ENCODE measurements at places on chromosomes 12 and 14.

- DNase-seq, result no peak
These were observed 17.4 kb downstream of the TAMALIN start for GRCh38 chr12:52023976-52024688.

DNA sequence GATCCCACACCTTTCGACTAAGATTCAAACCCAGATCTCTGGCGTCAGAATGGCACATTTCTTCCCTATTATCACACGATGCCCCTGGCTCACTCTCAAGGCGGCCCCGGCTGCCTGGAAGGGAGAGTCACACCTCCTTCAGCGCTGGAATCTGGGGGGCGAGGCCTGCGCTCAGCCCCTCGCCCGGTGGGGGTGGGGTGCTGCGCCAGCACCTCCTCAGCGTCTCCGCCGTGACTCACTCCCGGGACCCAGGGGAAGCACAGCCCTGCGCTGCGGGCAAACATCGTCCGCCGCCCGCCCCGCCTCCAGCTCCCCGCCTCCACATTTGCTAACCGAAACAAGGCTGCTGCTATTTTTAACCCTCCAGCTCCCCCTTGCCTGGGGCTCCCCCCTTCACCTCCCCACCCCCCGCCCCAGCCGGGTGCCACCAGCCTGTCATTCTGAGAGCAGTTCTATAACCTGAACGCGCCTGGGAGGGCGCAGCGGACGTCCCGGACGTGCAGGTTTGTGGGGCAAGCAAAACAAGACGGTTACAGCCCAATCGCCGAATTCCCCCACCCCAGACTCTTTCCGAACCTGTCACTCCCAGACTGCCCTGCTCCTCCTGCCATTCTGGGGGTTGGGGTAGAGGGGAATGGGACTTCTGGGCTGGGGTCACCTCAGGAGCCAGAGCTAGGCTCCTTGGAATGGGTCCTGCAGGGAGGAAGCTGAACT, 6.7 kb downstream of the HDAC7 start:
- peak; percentile 83 for DNase-seq

- DNase-seq, result no peak
These were observed 935 bp downstream of the TBC1D30 start for GRCh38 chr12:64825143-64826021.

DNA sequence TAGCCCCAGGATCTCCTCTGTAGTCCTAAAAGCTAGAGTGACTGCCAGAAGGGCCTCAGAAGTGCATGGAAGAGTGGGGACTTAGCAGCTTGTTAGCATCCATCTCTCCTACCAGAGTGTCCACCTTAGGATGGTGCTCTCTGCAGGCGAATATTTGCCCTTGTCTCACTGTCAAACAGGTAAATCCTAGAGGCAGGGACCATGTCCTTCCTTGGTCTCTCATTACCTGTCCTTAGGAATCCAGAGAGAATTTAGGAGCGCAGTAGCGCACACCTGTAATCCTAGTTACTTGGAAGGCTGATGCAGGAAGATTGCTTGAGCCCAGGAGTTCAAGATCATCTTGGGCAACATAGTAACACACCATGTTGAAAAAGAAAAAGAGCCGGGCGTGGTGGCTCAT, 21.4 kb downstream of the AGAP2 start:
- DNase-seq, result no peak

- no peak for DNase-seq
These were observed 38.1 kb upstream of the PIWIL1 start for GRCh38 chr12:130299574-130299973.

DNA sequence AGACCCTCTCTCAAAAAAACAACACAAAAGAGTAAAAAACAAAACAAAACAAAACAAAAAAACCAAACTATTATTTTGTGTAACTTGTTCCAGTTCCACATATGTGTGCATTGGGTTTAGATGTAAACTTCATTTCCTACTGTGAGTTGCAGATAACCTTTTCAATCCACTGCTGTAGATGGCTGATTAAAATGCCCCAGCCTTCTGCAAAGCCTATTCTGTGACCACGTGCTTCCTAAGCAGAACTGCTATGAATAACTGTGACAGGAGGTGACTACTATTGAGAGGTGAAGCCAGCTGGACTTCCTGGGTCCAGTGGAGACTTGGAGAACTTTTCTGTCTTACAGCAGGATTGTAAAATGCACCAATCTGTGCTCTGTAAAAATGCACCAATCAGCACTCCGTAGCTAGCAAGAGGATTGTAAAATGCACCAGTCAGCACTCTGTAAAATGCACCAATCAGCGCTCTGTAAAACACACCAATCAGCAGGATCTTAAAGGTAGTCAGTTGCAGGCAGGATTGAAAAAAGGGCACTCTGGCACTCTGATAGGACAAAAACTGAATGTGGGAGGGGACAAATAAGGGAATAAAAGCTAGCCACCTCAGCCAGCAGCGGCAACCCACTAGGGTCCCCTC, 10.3 kb upstream of the ELK3 start:
- DNase-seq, result no peak

DNA sequence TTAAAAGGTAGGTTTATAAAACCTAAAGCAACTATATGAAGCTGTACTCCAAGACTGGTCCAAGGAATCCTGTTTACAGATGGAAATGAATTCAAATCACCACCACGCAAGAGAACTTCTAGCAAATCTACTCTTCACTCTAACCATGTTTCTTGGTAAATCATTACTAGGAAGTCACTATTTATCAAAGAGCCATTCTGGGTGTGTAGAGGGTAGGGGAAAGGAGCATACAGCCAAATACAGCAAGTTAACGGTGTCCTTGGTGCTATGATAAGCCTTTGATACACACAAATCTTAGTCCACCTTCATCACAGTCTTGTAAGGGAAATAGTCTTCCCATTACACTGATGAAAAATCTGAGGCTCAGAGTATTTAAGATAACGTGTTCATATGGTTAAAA, 16.8 kb downstream of the NIN start:
- no peak for DNase-seq

DNA sequence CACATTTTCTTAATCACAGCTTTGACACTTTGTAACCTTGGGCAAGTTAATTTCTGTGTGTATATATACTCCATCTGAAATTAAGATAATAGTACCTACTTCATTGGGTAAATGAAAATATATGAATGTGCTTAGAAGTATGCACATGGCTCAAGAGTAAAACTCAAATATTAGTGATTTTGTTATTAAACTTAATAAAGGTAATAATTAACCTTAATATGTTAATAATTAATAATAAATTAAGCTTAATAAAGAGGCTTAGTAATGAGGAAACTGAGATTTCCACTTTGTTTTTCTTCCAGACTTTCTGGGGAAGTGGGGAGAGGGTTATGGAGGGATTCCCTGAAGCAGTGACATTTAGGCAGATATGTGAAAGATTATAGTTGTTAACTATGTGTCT, 19.8 kb downstream of the USP15 start:
- no peak for DNase-seq

DNA sequence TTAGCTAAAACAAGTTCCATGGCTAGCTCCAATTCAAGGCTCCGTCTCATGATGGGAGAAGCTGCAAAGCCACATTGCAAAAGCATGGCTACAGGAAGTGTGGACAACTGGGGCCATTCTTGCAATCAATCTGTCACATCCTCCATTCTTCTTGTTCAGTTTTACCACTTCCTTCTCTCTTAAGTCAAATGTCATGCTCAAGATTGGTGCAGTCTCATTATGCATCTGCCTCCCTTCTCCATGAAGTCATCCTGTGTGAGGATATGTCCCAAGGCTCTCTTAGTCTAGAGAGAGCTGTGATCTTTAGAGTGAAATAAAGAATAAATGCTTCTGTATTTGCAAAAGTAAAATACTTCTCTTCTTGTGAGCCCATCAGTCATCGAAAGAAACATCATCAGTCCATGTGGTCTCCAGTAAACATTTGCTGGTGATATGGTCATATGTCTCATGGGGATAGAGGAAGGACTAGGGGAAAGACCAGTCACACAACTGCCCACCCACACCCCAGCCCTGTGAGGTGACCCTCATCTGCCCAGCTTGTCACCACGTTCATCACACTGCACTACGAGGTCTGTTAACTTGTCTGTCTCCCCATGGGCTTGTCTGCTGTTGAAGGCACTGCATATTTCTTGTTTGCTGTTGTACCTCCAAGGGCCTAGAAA, 303.0 kb downstream of the NUAK1 start:
- no peak for DNase-seq

GRCh38 chr12:111759991-111760390, 6.7 kb upstream of the ALDH2 start:
- no peak for DNase-seq

DNA sequence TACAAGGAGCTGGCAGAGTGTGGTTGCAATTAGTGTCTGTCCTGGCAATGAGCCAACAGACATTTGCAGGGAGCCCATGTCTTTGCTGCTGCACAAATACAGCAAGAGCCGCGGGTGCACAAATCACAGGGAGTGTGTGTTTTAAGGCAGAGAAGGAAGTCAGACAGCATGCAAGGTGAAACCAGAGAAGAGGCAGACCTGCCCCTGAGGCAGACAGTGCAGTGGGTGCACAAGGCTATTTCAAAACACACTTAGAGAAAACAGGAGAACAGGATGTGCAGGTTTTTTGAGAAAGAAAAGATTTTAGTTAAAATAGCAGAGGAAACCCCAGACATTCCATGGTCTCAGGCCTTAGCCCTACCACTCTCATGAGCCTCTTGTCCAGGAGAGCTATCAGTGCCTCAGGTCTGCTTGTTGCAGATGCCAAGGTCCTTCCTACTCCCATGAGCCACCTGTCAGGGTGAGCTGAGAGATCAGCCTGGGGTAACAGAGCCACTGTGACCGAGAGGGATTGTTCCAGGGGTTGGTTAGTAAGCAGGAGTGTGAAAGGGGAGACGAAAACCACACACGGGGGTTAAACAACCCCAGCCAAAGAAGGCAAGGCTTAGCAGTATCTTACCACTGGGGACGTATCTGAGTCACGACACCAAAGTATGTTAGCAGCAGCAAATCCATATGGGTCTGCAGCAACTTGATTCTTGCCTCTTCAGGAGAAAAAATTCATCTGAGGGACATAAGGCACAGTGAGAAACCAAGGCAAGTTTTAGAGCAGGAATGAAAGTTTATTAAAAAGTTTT, 78.1 kb downstream of the C14orf132 start:
- DNase-seq, result no peak

- peak; percentile 54 for DNase-seq
These were observed 682 bp downstream of the KIAA0586 start for GRCh38 chr14:58428118-58428683.

DNA sequence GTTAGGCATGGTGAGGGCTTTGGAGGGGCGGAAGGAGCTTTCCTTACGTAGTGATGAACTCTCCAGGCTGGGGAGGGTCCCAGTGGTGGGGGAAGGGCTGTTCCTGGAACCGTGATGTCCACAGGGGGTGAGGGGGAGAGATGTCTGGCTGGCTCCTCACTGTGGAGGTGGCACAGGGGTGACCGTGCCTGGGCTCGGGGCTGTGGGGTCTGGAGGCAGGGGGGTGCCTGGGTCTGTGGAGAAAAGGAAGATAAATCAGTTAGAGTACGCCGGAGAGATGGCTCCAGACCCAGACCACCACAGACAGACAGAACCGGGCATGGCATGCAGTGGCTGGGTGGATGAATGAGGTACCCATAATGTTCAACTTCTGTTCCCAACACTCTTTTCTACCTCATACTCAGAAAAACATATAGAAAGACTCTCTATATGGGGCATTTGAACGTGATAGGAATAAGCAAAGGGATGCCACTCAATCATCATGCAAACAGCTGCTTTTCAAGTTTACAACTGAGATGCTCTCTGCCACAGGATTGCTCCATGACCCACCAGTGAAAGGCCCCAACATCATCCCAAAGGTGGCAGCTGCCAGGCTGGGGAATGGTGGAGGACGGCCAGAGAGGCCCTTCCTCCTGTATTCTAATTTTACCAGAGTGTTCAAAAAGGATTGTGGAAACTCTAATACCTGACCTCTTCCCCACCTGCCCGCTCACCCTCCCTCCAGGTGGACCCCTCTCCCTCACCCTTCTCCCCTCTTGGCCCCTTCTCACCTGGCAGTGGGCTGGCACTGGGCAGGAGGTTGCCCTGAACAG, 5.6 kb downstream of the MYL6 start:
- DNase-seq, result no peak

DNA sequence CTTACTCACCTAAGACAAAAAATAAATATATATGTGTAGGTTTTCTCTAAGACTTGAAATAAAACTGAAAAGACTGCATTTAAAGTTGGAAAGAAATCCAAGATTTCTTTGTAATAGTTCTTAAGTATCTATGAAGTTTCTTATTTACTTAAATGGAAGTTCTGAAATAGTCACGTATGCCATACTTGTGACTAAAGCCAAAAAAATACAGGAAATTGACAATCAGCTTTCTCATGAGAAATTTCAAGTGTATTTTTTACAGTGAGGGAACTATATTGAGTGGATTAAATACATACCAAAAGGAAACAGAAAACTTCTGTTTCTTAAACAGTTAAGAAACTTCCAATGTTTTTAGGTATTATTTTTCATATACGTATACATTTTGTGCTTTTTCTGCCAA, 188.1 kb downstream of the DPY19L2 start:
- DNase-seq, result no peak

DNA sequence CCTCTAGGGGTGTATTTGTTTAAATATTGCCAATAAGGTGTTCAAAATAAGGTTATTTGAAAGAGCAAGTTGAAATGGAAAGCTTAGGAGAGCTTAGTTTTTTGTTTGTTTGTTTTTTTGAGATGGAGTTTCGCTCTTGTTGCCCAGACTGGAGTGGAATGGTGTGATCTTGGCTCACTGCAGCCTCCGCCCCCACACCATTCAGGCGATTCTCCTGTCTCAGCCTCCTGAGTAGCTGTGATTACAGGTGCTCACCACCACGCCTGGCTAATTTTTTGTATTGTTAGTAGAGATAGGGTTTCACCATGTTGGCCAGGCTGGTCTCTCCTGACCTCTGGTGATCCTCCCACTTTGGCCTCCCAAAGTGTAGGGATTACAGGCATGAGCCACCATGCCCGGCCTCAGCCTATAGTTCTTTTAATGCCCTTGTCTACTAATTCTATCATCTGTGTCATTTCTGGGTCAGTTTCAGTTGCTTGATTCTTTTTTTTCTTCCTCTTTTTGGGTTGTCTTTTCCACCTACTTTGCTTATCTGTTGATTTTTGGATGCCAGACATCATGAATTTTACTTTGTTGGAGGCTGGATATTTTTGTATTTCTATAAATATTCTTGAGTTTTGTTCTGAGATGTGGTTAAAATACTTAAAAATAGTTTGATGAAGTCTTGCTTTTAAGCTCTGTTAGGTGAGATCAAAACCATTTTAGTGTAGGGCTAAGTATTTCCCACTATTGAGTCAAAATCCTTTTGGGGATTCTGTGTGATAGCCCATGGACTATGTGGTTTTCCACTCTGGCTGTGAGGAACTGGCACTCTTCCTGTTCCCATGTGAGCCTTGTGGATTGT, 18.7 kb downstream of the RCOR1 start:
- DNase-seq, result no peak

DNA sequence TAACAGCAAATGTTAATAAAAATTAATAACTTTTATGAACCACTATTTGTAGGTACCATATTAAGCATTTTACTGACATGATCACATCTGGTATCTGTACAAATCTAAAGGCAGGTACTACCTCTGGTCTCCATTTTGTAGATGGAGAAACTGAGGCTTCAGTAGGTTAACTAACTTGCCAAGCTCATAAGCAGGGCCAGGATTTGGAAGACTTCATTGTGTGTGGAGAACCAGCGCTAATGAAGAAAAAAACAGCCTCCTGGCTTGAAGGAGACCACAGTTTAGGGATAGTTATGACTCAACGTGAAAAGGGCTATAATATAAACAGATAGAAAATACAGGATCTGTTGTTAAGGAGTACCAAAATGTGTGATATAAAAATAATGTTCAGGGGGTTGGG, 1.0 kb downstream of the NUP37 start:
- no peak for DNase-seq

GRCh38 chr12:121657305-121658008, 12.0 kb downstream of the MORN3 start:
- DNase-seq, result no peak

GRCh38 chr12:24742378-24742777, 206.5 kb downstream of the BCAT1 start:
- DNase-seq, result no peak

Measured in HFFc6 (cell line).